ENCODE measurements at places on chromosomes 16 and 17. TPM values are rescaled to one million over a fixed set of nuclear protein-coding genes. Genes with fewer than 3 reads are reported as not detected.

DNA sequence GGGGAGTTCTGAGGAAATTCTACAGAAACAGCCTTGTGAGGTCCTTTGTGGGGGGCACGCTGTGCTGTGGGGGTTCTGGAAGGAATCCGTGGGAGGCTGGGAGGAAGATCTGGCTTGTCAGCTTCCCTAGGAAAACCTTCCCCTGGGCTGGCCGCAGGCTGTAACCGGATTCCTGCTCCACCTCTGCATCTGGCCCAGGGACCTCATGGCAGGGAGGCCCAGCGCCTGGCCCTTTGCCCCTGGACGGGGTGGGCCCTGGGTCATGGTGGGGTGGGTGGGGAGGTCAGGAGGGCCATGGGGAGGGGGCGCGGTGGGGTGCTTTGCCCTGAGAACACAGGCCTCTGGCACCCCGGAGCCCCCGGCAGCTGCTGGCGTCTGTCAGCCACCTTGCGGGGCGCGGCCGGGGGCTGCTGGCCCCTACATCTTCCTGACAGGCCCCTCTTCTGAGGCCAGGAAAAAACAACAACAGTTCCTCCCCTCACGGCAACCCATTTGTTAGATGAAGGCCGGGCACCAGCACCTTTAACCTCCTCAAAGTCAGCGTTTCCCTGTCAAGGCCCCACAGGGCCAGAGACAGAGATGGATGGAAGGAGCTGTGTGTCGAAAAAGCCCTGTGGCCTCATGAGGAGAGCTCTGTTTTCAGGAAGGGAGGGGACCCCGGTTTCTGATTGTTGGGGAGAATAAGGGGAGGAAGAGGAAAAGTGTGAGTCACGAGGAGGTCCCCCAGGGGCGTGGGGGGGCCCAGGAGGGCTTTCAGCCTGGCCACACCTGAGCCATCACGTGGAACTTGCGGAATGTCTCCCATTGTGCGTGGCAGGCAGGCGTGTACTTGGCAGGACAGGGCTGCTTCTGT, 3.6 kb upstream of the MEOX1 start:
- H3K27ac ChIP-seq: no peak overlapping the region
- H3K4me1 ChIP-seq: peaks cover 51% of the 10 kb centered on the region
- no peaks in the 10 kb centered on the region for H3K27me3 ChIP-seq

- peaks cover 38% of the 10 kb centered on the region for H3K27me3 ChIP-seq
- no peak overlapping the region for H3K4me3 ChIP-seq
- H3K27ac ChIP-seq: no peak overlapping the region
- peaks cover 4% of the 10 kb centered on the region for H3K4me1 ChIP-seq
Measured at GRCh38 chr16:66364117-66364958, 2.2 kb upstream of the CDH5 start.

DNA sequence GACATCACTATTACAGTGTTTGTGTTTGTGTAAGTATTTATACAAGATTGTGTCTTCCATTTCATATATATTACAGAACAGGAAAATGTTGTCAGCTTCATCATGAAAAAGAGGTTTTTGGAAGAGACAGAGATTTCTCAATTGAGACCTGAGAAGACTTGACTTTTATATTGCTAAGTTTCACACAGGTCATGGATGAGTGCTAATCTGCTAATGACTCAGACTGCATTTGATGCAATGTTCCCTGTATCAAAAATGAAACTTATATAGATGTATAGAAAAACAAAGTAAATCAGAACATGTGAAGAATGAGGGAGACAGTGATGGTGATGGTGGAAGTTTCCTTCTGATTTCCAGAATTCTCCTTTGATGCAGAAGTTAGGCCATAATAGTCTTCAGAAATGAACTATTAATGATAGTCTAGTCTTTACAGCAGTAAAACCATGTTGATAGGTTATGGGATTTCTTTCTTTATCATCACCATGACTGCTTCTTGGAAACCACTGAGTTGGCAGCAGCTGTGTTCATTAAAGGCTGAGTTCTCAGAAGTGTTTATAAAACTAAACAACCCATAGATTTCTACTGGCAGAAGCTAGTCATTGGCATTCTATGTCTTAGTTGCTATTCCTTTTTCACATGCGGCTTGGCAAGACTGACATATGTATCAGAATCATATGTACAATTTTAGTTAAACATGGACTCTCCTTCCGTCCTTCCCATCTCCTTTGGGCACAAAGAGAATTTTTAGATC, 56.1 kb downstream of the PCTP start:
- H3K27me3 ChIP-seq: no peaks in the 10 kb centered on the region
- H3K27ac ChIP-seq: no peak overlapping the region
- no peak for DNase-seq

CDH13 gene
- total RNA-seq: not detected
